ENCODE measurements at places on chromosomes 12 and 14. TPM values are rescaled to one million over a fixed set of nuclear protein-coding genes. Genes with fewer than 3 reads are reported as not detected.

Gene NTS
- total RNA-seq = not detected

Gene PPP1R12A
- 80.4 TPM for total RNA-seq

Gene HEBP1
- 13.6 TPM for total RNA-seq

Gene WNT1
- total RNA-seq = not detected

DNA sequence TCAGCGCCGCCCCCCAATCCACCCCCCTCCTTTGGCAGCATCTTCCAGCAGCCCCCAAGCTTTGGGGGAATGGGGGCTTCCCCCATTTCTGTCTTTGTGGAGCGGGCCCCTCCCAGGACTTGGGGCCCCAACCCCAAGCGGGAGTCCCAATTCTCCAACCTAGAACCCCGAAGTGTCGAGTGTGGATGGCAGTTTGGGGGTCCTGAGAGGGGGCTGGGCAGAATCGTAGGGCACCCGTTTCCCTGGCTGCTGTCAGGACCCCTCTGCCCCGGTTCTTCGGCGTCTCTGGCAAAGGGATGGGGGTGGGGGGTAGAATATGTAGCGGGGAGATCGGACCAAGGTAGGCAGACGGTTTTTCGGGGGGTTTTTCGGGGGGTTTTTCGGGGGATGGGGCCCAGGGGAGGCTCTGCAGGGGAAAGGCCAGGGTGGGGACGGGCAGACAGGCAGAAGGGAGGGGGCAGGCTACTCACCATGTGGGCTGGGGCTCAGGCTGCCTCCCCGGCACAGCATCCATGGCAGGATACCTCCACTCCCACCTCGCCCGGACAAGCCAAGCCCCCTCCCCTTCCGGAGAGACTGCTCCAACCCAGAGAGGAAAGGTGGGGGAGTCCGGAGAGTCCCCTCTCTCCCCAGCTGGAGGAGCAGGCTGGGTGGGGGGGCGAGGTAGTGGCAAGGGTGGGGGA is 739 bp downstream of the JPH4 start:
- DNase-seq = no peak

GRCh38 chr12:114272071-114272470 is 133.9 kb downstream of the TBX5 start:
- no peak for DNase-seq
